ENCODE measurements at places on chromosomes 11 and 22.

GRCh38 chr11:71998649-71999310 is at the start of gene IL18BP:
TSS of gene IL18BP (plus strand) at chr11:71998909. CDS start at chr11:71999985, 1,076 bp downstream.
- peak; percentile 11 for DNase-seq

DNA sequence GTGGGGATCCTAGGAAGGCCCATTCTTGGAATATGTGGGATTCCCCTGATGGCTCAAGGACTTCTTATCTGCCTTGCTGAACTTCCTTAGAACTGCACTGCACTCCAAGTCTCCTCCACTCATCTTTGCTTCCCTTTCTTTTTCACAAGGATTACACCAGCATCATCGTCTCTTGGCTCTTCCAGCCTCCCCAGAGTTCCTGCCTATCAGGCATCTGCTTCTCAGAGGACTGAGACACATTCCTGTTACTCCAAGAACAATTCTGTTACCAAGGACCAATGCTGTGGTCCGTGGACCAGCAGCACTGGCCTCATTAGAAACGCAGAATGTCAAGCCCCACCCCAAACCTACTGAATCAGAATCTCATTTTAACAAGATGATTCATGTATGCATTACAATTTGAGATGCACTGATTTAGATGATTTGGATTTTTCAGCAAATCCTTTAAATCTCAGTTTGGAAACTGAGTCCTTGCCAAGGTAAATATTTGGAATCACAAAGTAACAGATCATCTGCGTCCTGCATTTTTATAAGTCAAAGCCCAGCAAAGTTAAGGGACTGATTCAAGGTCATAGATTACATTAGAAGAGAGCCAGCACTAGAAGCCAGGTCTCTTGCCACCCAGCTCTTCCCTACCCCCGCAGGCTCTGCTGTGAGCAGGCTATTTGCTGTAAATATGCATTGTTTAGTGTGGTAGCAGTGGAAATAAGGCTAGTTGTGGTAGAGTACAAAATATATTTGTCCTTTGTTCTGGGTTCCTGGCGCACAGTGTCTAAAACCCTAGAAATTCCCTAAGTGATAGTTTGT is 110.9 kb downstream of the SWAP70 start:
- no peak for DNase-seq

- no peak for DNase-seq
Observed at GRCh38 chr11:93099806-93100205, 98.0 kb downstream of the SLC36A4 start.

GRCh38 chr11:1927848-1928469 is 8.5 kb downstream of the TNNT3 start:
- no peak for DNase-seq

DNA sequence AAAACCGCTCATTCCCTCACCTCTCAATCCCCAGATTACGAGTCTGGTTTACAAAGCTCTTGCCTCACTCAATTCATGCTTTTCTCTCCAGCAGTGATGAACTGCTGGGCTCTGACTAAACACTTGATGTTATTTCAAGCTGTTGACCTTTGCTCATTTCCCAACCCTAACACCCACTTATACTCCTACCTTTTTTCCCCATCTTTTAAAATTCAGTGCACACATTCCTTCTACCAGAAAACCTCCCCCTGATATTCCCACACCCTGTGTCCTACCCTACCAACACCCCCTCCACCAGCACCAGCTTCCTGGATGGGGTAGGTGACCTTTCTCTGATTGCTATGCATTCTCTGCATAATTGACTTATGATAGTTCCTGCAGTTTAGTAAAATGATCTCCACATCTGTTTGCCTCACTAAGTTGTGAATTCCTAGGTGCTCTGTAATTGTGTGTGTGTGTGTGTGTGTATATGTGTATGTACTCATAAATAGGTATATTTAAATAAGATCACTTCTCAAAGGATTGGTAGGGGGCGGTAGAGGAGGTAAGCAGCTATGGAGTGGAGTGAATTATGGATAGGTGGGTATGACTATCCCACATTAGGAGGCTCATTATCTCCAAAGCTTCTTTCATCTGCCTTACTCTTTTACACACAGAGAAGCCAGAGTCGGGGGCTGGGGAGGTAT is 842 bp downstream of the HEPACAM start:
- DNase-seq: no peak

Measured in activated T-helper 1 cell treated with anti-CD3 and anti-CD28 coated beads, Interleukin-2, amount 50 U/mL, for 16 hours (primary cell).